AG04450 (cell line): ENCODE measurements at places on chromosomes 2 and 18.

GRCh38 chr2:217722883-217723472 is 279.8 kb downstream of the TNS1 start:
- no peak for DNase-seq

- DNase-seq: no peak
Measured at GRCh38 chr18:36440614-36441013, 143.1 kb downstream of the FHOD3 start.

GRCh38 chr2:234061624-234062257 is 11.2 kb downstream of the SPP2 start:
- no peak for DNase-seq

DNA sequence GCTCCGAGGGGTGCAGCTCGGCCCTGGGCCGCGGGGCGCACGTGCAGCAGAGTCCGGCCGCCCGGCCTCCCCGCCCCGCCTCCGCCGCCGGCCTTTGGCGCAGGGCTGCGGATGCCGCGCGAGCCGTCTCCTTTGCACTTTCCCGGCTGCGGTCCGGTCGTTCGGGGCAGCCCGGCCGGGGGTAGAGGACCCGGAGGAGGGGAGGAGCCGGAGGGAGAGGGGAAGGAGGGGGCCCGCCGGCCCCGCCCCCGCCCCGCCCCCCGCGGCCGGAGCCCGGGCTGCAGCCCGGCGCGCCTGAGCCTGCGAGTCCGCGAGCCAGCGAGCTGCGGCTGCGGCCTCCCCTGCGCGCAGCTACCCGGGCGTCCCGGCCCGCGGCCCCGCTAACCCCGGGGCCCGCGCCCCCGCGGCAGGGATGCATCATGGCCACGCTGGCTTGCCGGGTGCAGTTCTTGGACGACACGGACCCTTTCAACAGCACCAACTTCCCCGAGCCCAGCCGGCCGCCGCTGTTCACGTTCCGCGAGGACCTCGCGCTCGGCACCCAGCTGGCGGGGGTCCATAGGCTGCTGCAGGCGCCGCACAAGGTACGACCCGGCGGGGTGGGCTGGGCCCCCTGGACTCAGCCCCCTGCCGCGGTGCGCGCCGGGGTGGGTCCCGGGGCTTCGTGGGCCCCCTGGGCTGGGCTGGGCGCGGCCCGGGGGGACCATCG is at the start of gene FHOD3:
FHOD3 (plus strand) TSS at position 297 of the 709 bp plus-strand sequence; CDS start at position 420, 123 bp downstream.
- DNase-seq: no peak

DNA sequence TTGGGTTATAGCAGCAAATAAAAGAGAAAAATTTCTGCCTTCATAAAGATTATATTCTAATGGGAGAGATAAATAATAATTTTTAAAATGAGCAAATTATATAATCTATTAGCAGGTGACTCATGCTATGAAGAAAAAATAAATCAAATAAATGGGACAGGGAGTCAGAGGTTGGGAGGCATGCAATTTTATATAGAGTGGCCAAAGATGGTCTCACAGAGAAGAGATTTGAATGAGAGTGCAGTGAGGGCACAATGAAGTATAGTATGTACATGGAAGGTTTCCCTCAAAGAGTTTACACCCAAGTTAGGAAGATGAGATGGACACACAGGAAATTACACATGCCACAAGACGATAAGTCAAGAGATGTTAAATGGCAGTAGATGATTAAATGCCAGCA is 369.4 kb downstream of the TXNL1 start:
- DNase-seq: no peak

DNA sequence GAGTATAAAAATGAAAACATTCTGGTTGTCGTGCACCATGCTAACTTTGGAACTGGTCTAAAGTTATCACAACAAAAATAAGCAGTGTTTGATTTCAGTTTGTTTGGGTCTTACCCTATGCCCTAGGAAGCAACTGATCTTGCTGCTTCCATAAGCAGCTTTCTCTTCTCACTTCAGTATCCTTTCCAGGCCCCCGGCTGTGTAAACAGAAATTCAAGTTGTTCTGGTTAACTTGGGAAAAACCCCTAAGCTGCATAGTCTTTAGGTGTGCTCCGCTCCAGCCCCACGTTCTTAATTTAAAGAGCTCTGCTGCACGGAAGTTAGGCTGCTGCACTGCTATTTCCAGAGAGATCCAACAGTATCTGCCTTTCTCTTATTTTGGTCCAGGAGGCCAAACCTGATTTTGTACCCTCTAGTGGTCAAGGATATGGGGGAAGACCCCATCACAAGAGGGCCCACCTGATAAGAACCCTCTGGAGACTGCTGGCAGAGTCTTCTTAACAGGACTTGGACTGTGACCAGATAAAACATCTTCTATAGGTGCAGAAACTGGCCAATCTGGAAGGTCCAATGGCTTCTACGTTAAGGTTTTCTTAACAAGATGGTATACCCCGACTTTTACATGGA is 69.1 kb downstream of the FEZ2 start:
- no peak for DNase-seq

DNA sequence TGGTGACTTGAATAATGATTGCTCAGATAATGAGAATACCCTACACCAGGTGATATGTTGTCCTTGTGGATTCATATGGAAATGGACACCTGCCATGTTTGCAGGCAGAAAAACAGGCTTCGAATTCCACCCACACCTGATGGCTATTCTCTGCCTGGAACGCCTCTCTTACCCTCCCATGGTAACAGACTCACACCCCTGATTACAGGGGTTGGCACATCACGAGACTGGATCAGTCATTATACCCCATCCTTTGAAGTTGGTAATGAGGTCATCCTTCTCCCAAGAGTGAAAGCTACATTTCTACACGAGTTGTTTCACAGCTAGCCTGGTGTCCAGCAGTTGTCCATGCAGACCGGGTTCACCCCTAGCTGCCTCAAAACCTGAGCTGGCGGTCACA is 71.4 kb upstream of the MBOAT2 start:
- DNase-seq: no peak

GRCh38 chr2:43155851-43156411 is 70.5 kb downstream of the ZFP36L2 start:
- no peak for DNase-seq
